ENCODE measurements at places on chromosomes 3 and 15.

GRCh38 chr15:69140306-69140705 is 20.1 kb upstream of the GLCE start:
- DNase-seq = no peak

- DNase-seq = no peak
Measured at GRCh38 chr3:181888234-181888633, 176.5 kb downstream of the SOX2 start.

DNA sequence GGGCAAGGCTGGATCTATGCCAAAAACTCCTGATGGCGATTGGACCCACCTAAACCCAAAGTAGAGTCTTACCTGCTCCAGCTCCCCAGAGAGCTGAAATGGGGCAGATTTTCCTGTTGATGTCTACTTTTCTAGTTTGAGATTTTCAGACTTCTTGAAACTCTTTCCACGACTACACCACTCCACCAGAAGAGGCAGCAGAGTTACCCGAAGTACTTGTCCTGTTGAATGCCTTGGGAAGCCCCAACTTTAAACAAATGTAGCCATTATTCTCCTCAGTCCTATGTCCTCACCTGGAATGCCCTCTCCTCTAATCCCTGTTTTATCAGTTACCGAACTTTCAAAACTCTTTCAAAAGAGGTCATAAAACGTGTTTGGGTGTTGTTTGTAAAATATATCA is 843.8 kb downstream of the VGLL3 start:
- DNase-seq = no peak

- DNase-seq = no peak
Measured at GRCh38 chr3:63557912-63558311, 94.6 kb upstream of the SNTN start.

GRCh38 chr3:24156466-24156865 is 211.4 kb downstream of the NR1D2 start:
- DNase-seq = no peak

- DNase-seq = no peak
Measured at GRCh38 chr3:46676601-46677410, 16.7 kb downstream of the ALS2CL start.

DNA sequence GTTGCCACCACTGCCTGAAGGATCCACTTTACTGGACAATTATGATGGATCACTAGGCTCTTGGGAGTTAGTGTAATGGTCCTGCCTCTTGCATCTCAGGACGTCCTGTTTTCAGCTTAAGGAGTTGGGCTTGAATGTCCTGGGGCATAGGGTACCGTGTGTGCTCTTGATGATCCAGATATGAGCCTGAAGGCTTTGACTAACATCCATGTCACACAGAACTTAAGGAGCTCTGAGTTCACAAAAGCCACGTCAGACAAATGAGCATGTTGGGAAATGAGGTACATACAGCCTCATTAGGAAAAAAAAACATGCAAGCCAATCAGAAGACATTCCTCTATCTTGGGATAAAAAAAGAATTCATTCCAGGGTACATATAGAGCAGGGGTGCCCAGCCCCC is 40.8 kb downstream of the CA12 start:
- DNase-seq = no peak

DNA sequence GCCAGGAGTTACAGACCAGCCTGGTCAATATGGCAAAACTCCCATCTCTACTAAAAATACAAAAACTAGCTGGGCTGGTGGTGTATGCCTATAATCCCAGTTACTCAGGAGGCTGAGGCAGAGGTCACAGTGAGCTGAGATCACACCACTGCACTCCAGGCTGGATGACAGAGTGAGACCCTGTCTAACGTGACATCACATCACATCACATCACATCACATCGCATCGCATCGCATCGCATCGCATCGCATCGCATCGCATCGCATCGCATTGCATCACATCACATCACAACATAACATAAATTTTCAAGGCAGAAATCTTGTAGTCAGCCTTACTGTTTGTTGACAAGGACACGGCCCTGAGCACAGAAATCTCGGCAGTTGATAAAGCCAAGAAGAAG is 44.4 kb downstream of the RBM6 start:
- no peak for DNase-seq

DNA sequence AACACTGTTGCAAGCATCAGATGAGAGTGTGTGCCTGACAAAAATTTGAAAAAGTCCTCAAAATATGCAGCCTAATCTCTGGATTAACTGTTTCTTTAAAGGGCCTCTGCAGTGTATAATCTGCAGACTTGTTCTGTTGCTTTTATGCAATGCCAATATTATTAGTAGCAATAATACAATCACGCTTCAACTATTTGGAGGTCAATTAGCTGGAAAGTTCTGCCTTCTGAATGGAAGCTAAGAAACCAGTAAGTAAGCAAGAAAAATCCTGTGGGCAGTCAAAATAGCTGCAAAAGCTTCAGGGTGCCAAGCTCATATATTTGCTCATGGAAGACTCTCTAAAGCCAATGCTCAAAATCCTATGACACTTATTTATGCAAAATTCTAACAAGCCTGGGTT is 153.2 kb upstream of the NR2F2 start:
- no peak for DNase-seq

DNA sequence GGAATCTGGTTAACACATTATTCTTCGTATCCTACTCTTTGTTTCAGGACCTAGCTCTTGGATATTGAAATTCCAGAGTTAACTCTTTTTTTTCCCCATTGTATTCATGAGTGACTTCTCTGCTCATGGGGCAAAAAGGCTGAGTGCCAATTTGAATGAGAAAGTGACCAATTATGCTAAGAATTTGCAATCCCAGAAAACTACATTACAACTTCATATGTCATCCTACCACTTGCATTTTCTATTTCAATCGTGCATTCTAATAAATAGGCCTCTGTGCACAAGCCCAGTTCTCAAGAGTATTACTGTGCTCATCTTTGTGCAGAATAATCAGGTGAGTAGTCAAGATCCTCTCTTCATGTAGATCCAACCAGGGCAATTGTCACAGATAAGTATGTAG is 537.8 kb downstream of the OTOL1 start:
- no peak for DNase-seq

- no peak for DNase-seq
Measured at GRCh38 chr3:146539315-146539714, 5.1 kb downstream of the PLSCR1 start.

- DNase-seq = no peak
Measured at GRCh38 chr15:67150023-67150860, 84.8 kb downstream of the SMAD3 start.

GRCh38 chr15:69747193-69747592 is 294.6 kb downstream of the RPLP1 start:
- no peak for DNase-seq
